ENCODE measurements at places on chromosomes 13 and 19. TPM values are rescaled to one million over a fixed set of nuclear protein-coding genes. Genes with fewer than 3 reads are reported as not detected.

DNA sequence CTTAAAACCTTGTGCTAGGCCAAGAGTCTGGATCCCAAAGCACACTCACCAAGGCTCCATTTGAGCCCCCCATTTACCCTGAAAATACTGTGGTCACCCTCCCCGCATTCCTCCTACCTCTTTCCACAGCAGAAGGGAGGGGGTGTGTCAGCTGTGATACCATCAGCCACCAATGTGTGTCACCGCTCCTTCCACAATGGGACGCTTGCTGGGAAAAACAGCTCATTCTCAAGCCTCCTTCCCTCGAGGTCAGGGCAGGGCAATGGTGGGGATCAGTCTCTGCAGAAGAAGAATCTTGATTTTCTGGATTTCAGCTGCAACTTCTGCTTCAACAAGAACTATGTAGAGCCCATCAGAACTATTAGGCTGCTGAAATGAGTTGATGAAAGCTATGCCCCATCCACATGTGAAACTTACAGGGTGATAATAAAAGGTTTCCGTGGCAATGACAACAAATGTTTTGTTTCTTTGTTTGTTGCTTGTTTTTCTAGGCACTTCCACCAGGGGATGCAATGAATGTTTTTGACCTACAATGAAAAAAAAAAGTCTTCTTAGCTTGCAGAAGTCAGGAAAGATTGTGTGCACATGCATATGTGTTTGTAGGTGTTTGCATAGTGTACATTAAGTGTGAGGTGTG lies 26.4 kb upstream of the ZNF507 start:
- DNase-seq, result no peak

DNA sequence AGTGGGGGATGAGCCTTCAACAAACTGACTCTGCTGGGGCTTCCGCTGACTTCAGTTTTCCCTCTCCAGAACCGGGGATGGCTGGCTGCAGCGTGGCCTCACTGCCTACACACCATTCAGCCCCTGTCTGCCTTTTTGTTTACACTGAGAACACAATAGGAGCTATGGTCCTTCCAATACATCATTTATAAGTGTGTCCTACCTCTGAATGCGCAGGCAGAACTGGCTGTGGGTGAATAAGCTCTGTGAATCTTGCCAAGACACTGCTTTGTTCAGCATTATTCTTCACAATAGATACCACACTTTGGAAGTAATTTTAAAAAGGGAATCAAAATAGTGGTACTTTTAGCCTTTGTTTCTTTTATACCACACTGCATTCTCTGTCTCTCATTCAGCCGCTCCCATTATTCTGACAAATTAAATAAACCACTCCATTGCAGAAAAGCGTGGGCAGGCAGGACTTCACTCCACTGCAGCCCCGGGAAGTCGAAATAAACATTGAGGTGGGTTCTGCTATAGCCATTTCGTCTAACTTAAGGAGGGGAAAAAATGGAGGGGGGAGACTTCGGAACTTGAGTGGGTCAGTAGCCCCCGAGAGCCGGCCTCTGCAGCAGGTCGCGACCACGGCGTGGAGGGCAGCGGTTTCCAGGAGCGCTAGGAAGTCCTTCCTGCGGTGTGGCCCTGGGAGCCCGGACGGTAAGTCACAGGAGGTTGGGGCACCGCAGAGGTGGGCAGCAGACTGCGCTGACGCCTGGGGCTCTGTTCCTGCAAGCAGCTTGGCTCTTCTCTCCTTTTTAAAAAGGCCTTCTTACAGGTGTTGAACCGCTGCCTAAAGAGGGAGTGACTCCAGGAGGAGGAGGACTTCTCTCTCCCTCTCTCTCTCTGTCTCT lies 94.8 kb upstream of the SOX1 start:
- DNase-seq, result no peak

- no peak for DNase-seq
Observed at GRCh38 chr13:110133425-110134235, 173.3 kb downstream of the COL4A1 start.

DNA sequence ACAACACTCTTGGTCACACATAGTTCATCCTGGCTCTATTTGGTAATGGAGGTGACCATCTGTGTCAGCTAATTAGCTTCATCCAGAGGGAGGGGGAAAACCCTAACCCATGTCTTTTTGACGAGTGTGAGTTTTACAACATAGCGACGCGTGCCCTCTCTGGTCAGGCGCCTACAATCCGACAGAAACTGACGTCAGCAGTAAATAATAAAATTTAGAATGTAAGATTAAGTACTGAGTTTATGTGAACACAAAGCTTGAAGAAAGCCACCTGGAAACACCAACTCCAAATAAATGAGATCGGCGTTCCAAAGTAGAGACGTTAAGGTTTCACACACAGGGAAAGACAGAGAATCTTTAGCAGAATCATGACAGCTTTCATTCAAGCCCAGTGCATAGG lies 1.8 kb upstream of the ZNF83 start:
- DNase-seq, result no peak

DNA sequence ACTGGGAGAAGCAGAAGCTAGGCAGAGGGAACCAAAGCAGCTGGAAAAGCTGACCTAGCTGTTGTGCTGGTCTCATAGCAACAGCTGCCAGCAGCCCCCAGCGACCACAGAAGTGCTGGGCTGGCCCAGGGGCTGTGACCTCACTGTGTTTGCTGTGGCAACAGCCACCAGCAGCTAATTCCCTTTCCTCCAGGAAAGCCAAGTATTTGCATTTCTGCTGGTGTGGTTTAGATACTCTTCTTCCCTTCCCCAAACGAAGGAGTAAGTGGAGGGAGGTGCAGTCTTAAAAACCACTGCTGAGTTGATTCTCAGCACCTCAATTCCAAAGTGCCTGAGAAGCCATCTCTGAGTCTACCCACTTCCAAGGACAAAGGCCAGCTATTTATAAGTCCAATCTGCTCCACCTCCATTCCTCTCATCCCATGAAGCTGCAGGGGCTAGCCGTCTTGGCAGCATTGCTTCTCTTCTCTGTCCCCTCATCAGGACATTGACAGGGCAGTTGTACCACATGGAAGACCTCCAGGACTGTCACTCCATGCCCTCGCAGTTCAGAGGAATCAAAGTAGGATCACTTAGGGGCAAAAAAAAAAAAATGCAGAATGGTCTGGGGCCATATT lies 11.5 kb upstream of the CCDC97 start:
- no peak for DNase-seq

Gene IPO5
- total RNA-seq, result 216 TPM

Gene PAK4
- 7.5 TPM for total RNA-seq

GRCh38 chr13:21010621-21011020 lies 50.8 kb downstream of the LATS2 start:
- no peak for DNase-seq

Data from pulmonary artery endothelial cell (primary cell).